CD4-positive, alpha-beta T cell treated with Interleukin-6 for 4 hours (primary cell): ENCODE measurements at places on chromosomes 1 and 21.

- DNase-seq: peak; percentile 76
Measured at GRCh38 chr1:206725109-206725963, 40.6 kb downstream of the MAPKAPK2 start.

DNA sequence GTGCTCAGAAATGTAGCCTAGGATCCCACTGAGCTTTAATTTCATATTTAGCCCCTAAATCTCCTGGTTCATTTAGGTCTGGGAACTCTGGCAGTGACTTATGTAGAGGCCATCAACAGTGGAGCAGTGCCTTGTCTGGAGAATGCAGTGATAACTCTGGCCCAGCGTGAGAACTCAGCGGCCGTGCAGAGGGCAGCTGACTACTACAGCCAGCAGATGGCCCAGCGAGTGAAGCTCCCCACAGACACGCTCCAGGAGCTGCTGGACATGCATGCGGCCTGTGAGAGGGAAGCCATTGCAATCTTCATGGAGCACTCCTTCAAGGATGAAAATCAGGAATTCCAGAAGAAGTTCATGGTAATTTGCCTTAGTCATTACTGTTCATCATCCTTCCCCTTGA, 17.8 kb downstream of the GBP6 start:
- DNase-seq: no peak

DNA sequence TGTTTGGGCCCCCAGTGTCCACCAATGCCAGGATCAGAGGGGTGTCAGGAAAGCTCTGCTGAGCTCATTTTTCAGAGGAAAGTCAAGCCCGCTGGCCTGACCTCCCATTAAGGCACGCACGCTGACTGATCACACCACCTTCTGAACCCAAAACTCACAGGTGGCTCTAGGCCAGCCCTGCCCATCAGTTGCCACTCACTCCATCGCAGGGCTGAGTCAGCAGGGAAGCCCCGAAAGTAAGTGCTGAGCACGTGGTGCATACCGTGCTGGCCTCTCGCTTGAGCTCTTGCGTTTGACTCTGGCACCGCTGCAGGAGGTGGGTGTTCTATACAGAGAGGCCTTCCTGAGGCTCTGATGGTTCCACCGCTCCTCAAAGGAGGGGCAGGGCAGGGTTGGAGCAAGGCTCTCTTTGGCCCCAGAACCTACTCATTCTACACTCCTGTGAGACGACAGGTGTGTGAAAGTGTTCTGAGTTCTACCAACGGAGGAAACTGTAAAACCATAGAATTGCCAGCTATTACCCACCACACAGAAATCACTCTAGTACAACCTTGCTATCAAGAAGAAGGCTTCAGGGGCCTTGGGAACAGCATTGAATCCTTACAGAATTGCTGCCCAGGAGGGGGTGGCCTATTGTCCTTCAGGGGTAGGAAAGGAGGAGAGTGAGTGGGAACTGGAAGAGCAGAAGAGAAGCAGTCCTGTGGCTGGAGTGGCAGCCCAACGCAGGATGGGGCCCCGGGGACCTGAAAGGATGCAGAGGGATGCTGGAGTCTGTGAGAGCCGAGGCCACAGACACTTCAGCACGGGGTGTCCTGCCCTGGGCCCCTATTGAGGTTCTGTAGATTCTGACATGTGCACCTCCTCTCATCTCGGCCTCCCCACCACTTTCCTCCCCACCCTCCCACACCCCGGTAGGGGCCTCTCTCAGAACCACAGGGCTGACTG, 214.7 kb upstream of the EDN2 start:
- DNase-seq: no peak

- no peak for DNase-seq
Measured at GRCh38 chr1:1291023-1291528, 10.8 kb downstream of the SCNN1D start.

GRCh38 chr1:42966688-42967612, 8.3 kb upstream of the SLC2A1 start:
- peak; percentile 20 for DNase-seq

DNA sequence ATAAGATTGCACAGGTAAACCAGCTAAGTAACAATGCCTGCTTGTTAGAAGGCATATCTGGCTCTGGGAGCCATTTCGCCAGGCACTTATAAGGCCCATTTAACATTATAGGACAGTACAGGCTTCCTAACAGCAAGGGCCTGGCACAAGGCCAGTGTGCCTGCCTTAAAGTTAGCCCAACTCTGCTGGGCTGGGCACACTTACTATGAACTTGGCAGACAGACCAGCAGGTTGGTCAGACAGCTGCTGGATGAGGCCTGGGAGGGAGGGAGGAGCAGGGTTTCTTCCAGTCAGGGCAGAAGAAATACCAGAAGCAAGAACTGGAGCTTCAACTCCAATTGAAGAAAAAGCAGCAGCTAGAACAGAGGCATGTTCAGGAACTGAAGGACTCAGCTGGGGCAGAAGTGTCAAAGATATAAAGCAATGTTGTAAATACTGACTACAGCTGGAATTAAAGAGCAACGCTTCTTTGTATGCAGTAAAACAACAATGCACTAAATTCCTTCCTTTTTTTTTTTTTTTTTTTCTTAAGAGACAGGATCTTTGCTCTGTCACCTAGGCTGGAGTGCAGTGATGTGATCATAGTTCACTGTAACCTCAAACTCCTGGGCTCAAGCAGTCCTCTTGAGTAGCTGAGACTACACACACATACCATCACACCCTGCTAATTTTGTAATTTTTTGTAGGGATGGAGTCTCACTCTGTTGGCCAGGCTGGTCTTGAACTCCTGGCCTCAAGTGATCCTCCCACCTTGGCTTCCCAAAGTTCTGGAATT, 4.9 kb downstream of the CACHD1 start:
- no peak for DNase-seq

- peak; percentile 91 for DNase-seq
Measured at GRCh38 chr1:11037740-11038182, 9.3 kb downstream of the MASP2 start.

DNA sequence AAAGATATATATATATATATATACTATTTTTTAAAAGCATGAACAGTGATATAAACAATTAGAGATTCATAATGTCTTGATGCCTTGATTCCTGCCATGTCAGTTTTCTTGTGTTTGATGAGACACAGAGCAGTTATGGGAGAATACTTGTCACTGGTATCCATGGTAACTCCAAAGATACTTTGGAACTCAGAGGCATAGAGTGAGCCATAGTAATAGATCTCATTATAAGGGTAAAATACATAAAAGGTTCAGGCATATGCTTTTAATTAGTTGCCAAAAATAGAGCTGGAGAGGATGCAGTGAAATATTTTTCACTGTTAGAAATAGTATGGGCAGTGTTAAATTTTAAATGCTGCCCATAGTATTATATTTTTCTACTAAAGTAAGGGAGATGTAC, 134.1 kb downstream of the SYT14 start:
- no peak for DNase-seq

DNA sequence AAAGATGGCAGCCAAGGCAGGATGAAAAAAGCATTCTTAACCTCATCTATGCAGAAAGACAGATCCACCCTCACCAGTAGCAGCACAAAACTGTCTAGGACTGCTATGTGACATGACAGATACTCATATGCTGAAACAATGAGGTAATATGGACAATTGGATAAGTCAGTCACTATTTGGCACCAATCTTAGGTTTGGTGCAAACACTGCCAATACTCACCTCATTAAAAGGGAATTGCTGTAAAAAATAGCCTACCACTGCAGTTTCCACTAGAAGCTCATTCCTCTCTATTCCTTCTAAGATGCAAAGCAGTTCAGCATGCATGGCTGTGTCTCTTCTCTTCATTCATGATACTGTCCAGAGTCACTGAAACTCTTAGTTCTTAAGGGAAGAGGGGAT, 91.7 kb downstream of the TBX15 start:
- no peak for DNase-seq

- no peak for DNase-seq
Measured at GRCh38 chr1:235670157-235670776, 20.7 kb upstream of the GNG4 start.

- DNase-seq: peak; percentile 13
Measured at GRCh38 chr1:32500387-32501209, 35.7 kb downstream of the ZBTB8B start.

GRCh38 chr1:241096982-241097381, 260.0 kb downstream of the RGS7 start:
- DNase-seq: no peak
